ENCODE measurements at places on chromosomes 12 and 14. TPM values are rescaled to one million over a fixed set of nuclear protein-coding genes. Genes with fewer than 3 reads are reported as not detected.

LRTM2 gene
- not detected for total RNA-seq

SLC2A13 gene
- 6.3 TPM for total RNA-seq

DNA sequence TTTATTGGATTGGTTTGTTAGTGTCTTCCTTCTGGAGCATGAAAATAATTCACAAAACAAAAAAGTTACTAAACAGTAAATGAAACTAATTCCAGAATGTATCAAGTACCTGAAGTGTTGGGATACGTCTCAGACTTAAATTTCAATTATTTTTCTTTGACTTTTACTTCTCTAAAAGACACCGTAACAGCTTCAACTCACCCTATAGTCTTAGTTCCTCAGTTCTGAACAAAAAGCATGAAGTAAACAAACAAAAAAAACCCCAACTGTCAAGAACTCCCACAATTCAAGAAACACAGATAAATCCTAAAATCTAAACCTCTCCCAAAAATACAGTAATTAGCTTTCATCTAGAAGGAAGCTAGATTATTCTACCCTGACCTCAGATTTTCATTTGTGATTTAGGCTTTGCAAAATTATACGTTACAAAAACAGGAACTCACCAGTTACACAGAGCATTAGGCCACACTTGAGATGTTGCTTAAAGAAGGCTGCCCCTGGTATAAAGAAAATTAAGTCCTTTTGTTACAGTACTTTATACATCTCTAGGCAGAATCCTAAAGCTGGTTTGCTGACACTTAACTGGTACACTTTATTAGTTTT, 10.2 kb downstream of the HEATR5A start:
- H3K36me3 ChIP-seq, result no peaks in the 10 kb centered on the region
- no peak for DNase-seq
- peak overlapping the region; percentile 46 for H3K27ac ChIP-seq
- no peak overlapping the region for H3K4me3 ChIP-seq
- H3K27me3 ChIP-seq, result no peaks in the 10 kb centered on the region

- H3K4me3 ChIP-seq, result peak overlapping the region; percentile 15
- H3K4me1 ChIP-seq, result peaks cover 22% of the 10 kb centered on the region
- peaks cover 9% of the 10 kb centered on the region for H3K27me3 ChIP-seq
- no peak for DNase-seq
- no peaks in the 10 kb centered on the region for H3K36me3 ChIP-seq
Observed at GRCh38 chr12:1668833-1669543, 21.9 kb upstream of the ADIPOR2 start.

GRCh38 chr12:62779488-62779887, 155.5 kb downstream of the PPM1H start:
- no peak overlapping the region for H3K27ac ChIP-seq
- no peaks in the 10 kb centered on the region for H3K27me3 ChIP-seq
- no peaks in the 10 kb centered on the region for H3K36me3 ChIP-seq
- no peak for DNase-seq
- peaks cover 18% of the 10 kb centered on the region for H3K4me1 ChIP-seq

DNA sequence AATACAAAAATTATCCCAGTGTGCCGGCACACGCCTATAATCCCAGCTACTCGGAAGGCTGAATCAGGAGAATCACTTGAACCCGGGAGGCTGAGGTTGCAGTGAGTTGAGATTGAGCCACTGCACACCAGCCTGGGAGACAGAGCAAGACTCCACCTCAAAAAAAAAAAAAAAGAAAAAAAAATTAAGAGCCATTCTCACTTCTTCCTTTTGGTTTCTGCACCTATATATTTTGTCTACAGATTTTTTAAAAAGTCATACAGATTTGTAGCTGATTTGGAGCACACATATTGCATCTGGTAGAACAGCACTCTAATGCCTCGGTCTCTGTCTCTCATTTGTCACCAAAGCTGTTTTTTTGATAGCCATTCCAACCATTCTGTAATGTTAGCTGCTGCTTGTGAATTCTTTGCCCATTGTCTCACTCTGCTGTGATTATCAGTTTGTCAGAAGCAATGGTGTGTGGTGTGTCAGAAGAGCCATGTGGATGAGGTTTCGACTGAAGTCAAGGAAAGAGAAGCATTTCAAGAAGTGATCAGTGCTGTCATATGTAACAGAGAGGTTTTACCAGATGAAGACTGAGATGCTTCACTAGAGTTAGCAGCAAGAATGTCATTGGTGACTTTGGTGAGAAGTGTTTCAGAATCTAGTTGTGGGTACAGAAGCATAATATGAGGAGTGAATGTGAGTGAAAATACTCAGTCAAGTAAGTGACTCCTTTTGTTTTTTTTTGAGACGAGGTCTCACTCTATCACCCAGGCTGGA, 8.7 kb upstream of the KTN1 start:
- no peak overlapping the region for H3K27ac ChIP-seq
- H3K4me3 ChIP-seq, result no peak overlapping the region
- peaks cover 3% of the 10 kb centered on the region for H3K36me3 ChIP-seq
- no peak for DNase-seq
- no peaks in the 10 kb centered on the region for H3K4me1 ChIP-seq
- no peaks in the 10 kb centered on the region for H3K27me3 ChIP-seq

Measured in neural crest cell (in vitro differentiated cells).